ENCODE measurements at places on chromosomes 5 and 9.

- DNase-seq: peak; percentile 22
Observed at GRCh38 chr9:97615439-97616072, 17.6 kb downstream of the TSTD2 start.

GRCh38 chr5:81728301-81728700 is 22.6 kb downstream of the SSBP2 start:
- no peak for DNase-seq

DNA sequence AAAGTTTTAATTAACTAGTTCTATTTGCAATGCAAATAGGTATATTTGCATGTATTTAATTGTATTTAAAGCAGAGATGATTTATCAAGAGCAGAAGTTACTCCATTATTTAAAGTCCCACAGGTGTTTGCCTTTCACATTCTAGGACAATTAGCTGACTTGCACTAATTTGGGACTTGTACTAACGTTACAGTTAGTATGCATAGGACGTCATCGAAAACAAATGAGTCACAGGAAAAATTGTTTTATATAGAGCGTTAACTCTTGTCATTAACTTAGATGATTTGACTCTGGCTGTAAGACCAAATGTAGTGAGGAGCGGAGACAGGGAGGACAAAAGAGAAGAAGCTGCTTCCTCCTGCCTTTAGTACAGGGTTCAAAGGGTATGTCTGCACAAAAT is 126.1 kb upstream of the IFNE start:
- DNase-seq: no peak

DNA sequence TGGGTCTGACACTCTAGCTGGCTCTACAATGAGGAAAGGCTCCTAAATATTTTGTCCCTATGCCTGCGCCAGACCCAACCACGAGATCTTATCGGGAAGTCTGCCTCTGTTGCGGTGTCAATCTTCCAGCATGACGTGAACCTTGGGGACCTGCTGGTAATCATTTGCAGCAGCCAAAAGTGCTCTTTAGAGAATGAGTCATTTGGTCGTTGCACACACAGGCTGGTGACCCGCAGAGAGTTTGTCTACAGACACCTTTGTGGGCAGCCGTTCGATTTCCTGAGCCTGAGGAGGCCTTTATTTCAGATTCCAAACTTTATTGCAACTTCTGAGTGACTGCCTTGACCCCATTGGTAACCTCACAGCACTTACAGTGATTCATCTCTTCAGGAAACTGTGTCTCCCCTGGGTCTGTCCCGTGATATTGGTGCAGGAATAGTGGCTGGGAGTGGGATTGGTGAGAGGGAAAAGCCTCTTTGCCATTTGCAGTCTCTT is 326.1 kb downstream of the NSG2 start:
- DNase-seq: no peak

DNA sequence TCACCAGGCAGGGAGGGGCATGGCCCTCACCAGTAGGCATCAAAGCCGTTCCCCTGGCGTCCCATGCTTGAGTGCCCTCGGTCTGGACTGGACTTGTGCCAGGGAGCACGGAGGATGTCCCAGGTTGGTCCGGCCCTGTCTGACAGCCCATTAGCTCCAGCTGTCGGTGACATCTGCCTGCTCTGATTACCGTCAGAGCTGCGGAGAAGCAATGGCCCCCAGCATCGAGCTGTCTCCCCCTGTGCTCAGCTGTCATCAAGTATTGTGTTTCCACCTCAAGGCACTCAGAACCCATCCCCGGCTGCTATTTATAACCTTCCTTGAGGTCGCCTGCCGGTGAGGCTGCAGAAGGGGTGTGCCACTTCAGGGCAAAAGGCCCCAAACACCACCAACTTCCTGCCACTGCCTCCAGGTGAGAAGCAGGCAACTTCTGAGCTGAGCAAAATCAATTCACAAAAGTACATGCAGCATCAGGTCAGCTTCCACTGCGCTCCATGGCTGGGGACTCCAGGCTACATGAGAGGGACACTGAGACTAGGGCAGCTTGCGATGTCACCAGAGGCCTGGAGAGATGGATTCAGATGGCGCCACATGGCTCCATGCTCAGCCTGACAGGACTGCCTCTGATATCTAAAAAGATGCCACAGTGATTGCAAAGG is 142.7 kb downstream of the C5orf15 start:
- no peak for DNase-seq

DNA sequence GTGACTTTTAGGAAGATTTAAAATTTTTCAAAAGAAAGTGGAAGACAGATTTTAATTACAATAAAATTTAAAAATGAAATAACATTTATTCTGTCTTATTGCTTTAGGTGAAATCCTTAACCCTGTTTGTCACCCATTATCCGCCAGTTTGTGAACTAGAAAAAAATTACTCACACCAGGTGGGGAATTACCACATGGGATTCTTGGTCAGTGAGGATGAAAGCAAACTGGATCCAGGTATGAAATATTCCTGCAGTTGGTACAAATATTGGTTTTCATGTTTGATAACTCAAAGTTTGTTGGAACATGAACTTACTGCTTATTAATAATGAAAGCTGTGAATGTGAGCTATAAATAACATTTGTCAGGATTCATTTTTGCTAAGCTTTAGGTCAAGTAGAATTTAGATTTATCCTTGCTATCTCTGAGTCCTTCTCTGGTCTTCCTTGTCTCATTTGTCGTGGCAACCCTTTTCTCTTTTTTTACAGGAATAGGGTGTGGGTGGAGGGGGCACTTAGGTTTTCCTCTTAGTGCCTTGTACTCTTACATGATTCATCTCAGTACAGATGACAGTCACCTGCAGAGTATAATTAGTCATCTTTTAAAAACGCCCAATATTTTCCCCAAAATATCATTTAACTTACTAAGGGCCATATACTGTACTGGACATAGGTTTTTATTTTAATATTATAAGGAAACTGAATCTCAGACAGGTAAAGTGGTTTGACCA is 95.3 kb upstream of the RASGRF2 start:
- DNase-seq: no peak

GRCh38 chr5:100900142-100900795 is 2.8 kb downstream of the ST8SIA4 start:
- no peak for DNase-seq

DNA sequence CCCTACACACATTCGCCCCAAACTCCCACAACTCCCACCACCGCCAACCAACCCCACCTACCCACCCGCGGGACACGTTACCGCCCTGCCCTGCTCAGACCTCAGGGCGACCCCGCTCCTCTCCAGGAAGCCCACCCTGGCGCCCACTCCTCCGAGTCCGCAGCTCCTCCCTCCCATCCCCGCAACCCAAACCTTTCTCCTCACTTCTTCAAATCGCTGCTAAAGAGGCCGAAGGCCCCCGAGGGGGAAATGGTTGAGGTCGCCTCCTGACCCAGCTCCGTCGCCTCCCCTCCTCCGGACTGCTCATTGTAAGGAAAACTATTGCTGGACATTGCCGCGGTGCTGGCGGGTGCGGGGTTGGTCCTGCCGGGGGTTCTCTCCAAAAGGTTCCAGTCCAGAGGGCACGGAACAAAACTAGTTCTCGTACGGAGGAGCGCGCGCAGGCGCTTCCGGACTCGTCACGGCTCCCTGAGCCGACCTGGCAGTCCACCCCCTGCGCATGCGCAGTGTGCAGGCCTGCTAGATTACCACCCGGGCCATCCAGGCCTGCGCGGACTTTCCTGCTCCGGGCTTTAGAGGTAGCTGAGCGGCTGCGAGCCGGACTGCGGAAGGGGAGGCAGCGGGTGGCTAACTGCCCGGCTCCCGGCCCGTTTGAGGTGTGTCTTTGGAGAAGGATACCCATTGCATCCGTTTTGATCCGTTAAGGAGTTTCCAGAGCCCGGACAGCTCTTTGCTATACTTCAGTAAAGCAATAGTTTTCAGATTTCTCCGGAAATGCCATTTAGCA is at the start of gene AP3B1:
AP3B1 (minus strand) TSS at position 451 of the 787 bp plus-strand sequence; CDS start at position 332, 119 bp downstream.
- peak; percentile 96 for DNase-seq

DNA sequence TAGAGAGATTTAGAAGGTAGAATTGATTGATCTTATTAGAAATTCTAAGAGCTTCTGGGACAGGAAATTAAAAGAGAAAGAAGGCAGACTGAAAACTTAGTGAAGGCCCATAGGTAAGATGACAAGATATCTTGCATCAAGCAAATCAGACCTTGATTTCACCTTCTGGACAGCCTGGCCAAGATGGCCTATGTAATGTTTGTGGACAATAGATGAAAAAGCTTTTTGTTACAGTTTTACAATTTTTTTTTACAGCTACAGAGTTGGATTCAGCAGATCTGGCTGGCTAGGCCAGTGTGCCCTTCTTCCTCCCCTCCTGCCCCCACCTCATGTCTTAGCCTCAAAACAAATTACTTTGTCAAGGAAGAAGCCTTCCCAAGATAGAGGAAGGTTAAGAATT is 21.6 kb upstream of the HEMGN start:
- no peak for DNase-seq

- no peak for DNase-seq
Observed at GRCh38 chr5:13034061-13034460, 910.4 kb downstream of the DNAH5 start.

DNA sequence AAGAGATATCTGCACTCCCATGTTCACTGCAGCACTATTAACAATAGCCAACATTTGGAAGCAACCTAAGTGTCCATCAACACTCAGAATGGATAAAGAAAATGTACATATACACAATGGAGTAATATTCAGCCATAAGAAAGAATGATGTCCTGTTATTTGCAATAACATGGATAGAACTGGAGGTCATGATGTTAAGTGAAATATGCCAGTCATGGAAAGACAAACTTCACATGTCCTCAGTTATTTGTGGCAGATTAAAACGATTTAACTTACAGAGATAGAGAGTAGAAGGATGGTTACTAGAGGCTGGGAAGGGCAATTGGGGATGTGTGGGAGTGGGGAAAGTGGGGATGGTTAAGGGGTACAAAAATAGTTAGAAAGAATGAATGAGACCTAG is 110.3 kb upstream of the PCSK5 start:
- DNase-seq: no peak

- DNase-seq: no peak
Observed at GRCh38 chr5:1777281-1778137, 22.1 kb downstream of the MRPL36 start.

GRCh38 chr9:108845947-108846346 is 9.8 kb downstream of the ACTL7B start:
- no peak for DNase-seq

DNA sequence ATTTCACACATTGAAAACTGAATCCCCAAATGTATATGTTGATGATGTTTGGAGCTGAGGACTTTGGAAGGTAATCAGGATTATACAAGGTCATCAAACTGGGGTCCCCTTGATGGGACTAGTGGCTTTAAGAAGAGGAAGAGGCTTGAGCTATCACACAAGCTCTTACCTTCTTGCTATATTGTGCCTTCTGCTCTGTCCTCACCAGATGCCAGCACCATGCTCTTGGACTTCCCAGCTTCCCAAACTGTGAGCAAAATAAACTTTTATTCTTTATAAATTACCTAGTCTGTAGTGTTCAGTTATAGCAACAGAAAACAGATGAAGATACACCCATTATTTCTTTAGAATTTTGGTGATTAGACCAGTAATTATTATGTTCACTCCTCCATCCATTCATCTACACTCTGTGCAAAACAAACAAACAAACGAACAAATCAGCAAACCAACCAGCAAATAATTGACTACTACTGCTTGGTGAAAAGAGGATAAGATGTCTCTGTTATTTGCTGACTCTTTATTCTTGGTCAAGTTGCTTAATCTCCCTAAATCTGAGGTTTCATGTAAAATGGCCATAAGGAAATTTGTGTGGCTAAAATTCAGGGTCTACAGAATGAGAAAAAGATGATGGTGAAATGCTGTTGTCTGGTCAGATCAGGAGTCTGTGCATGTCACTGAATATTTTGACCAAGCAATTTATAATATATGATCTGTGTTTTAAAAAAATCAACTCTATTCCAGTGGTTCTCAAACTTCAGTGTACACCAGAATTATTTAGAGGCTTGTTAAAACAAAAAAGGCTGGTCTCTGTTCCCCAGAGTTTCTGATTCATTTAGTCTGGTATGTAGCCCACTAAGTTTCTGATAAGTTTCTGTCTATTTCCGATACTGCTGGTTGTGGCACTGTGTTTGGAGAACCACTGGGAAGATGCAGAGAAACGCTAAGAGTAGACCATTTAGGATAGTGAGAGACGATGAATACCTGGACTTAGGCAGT is 854.1 kb downstream of the MAT2B start:
- no peak for DNase-seq

- no peak for DNase-seq
Observed at GRCh38 chr5:146883511-146883910, 5.0 kb upstream of the PPP2R2B start.

GRCh38 chr9:126783949-126784348 is 20.9 kb upstream of the ZBTB43 start:
- DNase-seq: no peak

DNA sequence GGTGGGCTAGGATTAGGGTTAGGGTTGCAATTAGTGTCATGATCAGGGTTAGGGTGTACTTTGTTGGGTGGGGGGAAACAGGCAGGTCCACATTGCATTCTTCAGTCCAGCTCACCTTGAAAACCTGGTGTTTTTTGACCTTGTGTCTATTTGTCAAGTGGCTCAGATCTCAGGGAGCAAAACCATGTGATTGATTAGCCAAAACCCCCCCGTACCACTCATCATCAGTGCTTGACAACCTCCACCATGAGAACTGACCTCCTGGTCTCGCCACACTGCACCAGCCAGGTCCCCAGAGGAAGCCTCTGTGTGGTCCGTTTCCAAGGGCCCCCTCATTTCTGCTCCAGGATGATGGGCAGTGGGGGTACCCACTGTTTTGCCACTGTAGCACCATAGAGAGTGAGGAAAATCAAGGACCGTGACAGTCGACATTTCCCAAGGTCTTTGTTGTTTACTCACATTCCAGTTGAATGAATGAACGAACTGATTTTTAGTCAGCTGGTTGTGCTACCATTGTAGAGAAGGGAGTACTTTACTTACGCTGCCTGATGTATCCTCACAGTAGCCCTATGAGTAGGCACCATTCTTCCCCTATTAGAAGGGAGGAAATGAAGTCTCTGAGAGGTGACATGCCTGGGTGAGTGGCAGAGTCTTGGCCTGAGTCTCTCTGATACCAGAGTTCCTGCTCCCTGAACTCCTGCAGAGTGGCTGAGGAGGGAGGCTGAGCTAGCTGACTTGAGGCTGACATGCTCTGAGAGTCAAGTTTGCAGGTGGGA is 84.8 kb downstream of the RAD23B start:
- no peak for DNase-seq

DNA sequence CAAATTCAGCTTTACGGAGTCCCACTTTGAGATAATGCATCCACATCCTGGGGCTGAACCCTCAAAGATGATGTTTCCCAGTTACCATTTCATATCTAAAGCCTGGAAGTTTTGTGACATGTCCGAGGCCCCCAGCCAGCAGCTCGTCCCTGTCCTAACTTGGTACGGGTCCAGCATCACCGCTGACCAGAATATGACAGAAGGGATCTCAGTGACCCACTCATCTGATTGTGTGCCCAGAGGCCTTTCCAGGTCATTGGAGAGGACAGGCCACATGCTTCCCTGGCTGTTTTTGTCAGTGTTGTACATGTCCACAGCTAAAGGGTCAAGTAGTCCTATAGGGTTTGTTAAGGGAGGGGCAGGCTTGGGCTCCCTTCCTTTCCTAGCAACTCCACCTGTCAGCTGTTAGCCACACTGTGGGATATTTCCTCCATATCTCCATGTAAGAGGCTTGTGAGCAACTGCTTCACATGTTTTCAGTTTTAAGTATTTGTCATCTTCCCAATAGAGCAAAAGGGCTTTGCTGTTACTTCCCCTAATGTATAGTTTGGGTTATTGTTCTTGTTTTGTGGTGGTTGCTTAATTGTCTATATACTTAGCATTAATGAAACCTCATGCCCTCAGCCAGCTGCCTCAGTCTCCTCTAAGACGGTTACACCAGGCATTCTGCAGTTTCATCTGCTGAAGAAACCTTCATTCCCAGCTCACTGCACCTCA is 33.4 kb downstream of the SECISBP2 start:
- DNase-seq: no peak

- DNase-seq: no peak
Observed at GRCh38 chr5:13316176-13316575, 628.3 kb downstream of the DNAH5 start.

GRCh38 chr5:116382032-116382873 is 192.4 kb downstream of the SEMA6A start:
- DNase-seq: no peak
